ENCODE measurements at places on chromosomes 4 and X.

GRCh38 chr4:22744478-22745062, 51.8 kb downstream of the GBA3 start:
- DNase-seq: no peak

DNA sequence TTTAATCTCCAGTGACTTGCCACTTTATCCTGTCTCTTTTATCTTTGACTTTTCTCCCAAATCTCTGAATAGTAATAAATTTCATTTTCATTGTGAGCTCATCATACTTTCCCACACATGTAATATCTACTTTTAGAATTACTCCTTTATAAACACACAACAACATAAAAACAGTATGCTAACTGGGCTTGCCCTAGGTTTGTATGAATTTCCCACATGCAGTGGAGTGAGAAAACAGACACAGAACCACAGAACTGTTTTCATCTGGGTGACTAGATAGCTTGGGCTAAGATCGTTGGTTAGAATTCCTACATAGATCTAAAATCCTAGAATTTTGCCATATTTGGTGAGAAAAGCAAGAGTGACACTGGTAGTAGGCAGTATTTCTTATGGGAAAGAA, 409.5 kb downstream of the SPRY1 start:
- no peak for DNase-seq

- DNase-seq: no peak
These were observed 1087.8 kb downstream of the C4orf33 start for GRCh38 chr4:130183766-130184165.

GRCh38 chrX:39063037-39063436, 261.8 kb downstream of the MID1IP1 start:
- no peak for DNase-seq

DNA sequence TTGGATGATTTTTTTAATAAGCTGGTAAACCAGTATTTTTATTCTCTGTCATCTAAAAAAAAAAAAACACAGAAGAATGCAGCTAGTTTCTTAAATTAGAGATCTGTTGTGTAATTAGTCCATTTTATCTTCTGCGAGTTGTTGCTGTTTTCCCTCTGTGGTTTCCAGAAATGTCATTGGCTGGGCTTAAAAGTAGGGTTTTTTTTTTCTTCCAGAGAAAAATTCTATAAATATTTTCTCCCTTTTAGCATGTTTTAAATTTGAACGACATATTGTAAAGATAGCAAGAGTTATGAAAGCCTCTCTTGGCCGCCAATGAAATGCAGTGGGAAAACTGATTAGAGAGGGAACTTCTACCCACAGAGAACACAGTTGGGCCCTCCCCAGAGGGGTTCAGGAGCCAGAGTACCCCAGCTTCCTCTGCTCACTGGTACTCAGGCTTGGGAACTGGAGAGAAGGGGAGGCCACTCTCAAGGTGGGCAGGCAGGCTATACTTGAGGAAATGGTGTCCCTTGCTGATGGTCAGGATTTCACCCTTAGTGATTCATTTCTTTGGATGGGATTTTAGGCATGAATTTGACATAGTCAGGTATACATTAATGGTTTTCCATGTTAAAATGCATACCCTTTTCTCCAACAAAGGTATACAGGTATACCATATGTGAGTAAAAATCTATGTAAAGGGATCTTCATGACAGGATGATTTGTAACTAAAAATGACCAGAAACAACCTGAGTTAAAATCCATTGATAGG, 166.1 kb downstream of the BCOR start:
- DNase-seq: no peak

DNA sequence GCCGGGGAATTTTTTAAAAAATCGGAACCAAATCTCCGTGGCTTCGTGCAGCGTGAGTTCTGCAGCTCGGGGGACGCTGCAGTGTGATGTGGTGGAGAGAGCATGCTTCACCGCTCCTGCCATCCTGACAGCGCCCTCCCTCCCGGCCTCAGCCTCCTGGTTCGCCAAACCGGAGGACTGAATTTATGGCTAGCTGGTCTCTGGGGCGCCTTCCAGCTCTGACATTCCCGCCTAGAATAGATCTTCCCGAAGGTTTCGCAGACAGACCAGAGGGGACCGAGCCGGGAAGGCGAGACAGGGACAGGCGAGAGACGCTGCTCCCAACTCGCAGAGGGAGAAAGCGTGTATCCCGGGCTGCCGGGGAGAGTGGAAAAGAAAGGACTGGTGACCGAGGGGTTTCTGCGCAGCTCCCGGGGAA, 25.9 kb downstream of the HOPX start:
- DNase-seq: no peak

GRCh38 chrX:124476562-124476961, 130.2 kb downstream of the SH2D1A start:
- DNase-seq: no peak

GRCh38 chr4:184911310-184911709, 85.5 kb upstream of the ACSL1 start:
- no peak for DNase-seq

- no peak for DNase-seq
These were observed 123.2 kb upstream of the LNX1 start for GRCh38 chr4:53714236-53715140.

DNA sequence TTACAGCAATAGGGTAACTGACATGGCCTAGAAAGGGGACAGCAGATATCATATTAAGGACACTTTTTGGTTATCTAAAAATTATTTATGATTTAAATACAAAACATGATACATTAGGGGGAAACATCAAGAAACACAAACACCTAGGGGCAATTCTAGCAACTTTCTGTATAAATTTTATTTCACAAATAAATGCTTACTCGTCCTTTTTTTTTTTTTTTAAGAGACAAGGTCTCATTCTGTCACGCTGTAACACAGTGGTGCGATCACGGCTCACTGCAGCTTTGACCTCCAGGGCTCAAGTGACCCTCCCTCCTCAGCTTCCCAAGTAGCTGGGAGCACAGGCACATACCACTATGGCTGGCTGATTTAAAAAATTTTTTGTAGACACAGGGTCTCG, 151.8 kb upstream of the BCOR start:
- no peak for DNase-seq
